ENCODE measurements at places on chromosomes 4 and X. TPM values are rescaled to one million over a fixed set of nuclear protein-coding genes. Genes with fewer than 3 reads are reported as not detected.

The CXCL9 gene
- total RNA-seq = not detected

The PDE6B gene
- 9.5 TPM for total RNA-seq

The TIMP1 gene
- 295 TPM for total RNA-seq

The STAP1 gene
- total RNA-seq = not detected

The HTRA3 gene
- total RNA-seq = 1.4 TPM

The DCAF12L2 gene
- total RNA-seq = not detected

The AFP gene
- total RNA-seq = not detected

The ATP11C gene
- total RNA-seq = 78.1 TPM

The C1GALT1C1 gene
- 48.1 TPM for total RNA-seq

The GAGE12J gene
- not detected for total RNA-seq

The STK32B gene
- total RNA-seq = 22.5 TPM
